Cardiac muscle cell (in vitro differentiated cells and primary cell): ENCODE measurements at places on chromosomes 4 and X. TPM values are rescaled to one million over a fixed set of nuclear protein-coding genes. Genes with fewer than 3 reads are reported as not detected.

GRCh38 chrX:27336466-27337091, 126.6 kb downstream of the PPP4R3C start:
- H3K27me3 ChIP-seq, result no peaks in the 10 kb centered on the region
- H3K4me3 ChIP-seq, result no peak overlapping the region
- H3K27ac ChIP-seq, result no peak overlapping the region
- H3K36me3 ChIP-seq, result no peaks in the 10 kb centered on the region

DNA sequence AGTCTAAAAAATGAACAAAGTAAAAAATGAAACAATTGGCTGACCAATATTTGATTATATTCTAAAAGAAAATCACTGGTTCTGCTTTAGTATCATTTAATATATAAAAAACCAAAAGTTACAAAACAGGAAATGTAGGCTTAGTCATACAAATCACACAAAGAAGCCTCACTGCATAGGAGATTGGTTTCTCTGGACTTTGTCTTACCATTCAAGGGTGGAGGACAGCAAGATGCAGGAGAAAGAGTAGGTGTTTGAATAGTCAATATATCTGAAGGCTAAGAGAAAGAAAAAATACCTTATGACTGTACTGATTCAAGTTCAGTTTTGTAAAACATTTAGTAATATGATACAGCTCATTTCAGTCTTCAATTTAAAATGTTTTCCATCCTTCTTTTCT, 28.6 kb upstream of the TAF9B start:
- no peak overlapping the region for H3K27ac ChIP-seq
- no peaks in the 10 kb centered on the region for H3K4me1 ChIP-seq
- H3K4me3 ChIP-seq, result no peak overlapping the region
- no peak for DNase-seq

DNA sequence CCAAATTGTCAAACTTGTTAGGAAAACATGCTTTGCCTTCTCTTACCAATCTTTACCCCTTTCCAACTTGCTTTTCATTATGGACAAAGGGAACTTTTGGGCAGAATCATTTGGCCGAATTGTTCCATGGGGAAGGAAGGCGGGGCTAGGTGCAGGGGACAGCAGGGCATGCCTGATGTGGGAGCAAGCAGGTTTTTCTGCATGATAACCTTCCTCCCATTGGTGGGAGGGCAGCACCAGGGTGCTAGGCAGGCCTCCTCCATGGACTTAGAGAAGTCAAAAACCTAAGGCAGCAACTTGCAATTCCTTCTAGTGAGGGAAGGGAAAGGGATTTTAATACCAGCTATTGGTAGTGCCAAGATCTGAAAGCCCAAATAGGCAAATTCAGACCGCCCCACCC, 260.5 kb downstream of the MAPK10 start:
- no peak overlapping the region for H3K4me3 ChIP-seq
- H3K27ac ChIP-seq, result no peak overlapping the region
- H3K4me1 ChIP-seq, result no peaks in the 10 kb centered on the region
- DNase-seq, result no peak
- H3K36me3 ChIP-seq, result no peaks in the 10 kb centered on the region

Gene DDIT4L
- 4.0 and 5.0 TPM in 2 replicates for total RNA-seq

GRCh38 chr4:4477391-4477790, 64.5 kb downstream of the STX18 start:
- no peaks in the 10 kb centered on the region for H3K36me3 ChIP-seq
- H3K4me1 ChIP-seq, result no peaks in the 10 kb centered on the region
- H3K27me3 ChIP-seq, result no peaks in the 10 kb centered on the region
- H3K4me3 ChIP-seq, result no peak overlapping the region
- no peak for DNase-seq

DNA sequence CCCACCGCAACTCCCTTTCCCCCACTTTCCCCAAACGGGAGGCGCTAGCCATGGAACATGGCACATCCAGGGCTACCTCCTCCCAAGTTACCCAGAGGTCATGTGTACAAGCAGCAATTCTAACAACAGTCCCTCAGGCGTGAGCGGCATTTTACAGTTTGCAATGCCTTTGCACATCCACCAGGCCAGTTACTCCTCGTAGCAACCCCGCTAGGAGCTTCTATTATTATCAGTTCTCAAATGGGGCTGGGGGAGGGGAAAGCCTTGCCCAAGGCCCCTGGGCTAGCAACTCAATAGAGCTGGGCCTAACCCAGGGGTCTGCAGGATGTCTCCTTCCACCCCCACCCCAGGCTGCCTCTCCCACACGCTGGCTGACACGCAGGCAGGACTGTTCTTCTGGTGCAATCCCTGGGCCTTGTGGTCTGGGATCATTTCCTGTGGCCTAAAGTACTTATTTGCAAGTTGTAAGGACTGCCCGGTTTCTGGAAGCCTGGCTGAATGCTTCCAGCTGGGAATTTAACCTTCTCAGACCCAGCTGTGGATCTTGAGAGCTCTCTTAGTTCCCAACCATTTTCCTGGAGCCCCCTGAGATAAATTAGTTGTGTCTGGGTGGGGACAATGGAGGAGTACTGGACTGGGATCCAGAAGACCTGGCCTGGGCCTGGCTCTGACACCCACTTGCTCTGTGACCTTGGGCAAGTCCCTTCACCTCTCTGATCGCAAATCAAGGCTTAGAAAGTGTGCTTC, 27.7 kb downstream of the PJA1 start:
- no peak for DNase-seq
- H3K4me3 ChIP-seq, result no peak overlapping the region
- no peaks in the 10 kb centered on the region for H3K36me3 ChIP-seq
- H3K4me1 ChIP-seq, result no peaks in the 10 kb centered on the region

Gene UGT2B17
- total RNA-seq, result not detected in 2 replicates

DNA sequence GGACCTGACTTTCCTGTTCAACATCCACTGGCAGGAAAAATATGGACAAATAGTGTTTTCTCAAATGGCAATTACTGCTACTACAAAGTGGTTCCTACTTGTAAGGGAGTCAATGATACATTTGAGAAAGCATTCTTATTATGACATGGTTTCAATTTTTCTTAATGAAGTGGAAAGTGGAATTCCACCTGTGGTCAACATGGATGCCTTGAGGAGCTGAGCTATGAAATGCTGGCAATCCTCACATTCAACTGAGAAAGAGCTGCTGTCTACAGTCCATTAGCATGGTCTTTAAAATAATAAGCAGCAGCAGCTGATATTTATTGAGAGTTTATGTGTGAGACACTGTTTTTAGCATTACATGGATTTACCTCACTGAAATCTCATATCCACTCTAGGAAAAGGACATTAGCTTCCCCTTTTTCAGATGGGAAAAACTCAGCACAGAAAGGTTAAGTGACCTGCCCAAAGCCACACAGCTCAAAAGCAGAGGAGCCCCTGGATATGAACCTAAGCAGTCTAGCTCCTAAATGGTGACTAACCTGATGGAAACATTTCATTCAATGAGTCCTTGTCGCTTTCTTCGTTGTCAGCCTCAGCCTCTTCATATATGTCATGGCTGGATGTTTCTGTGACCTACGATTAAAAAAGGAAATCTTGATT, 29.2 kb downstream of the MAP7D3 start:
- H3K27ac ChIP-seq, result no peak overlapping the region
- H3K4me3 ChIP-seq, result no peak overlapping the region
- no peaks in the 10 kb centered on the region for H3K4me1 ChIP-seq
- H3K36me3 ChIP-seq, result no peaks in the 10 kb centered on the region
- no peak for DNase-seq

DNA sequence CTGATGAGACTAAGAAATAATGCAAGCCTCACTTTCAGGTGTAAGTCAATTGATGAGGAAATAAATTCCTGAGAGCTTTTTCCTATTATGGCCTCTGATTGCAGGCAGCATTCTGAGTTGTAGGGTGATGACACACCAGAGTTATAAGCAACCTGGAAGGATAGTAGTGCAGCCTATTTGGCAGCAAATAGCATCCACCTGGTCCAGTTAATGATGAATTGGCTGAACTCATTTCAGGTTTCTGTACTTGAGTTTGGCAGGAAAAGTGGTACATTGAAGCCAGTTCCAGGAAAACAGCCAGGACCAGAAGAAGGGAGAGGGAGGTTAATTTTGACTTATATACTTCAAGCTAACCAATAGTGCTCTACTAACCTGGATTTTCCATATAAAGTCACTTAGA, 316.8 kb downstream of the NAF1 start:
- H3K27me3 ChIP-seq, result no peaks in the 10 kb centered on the region
- no peak overlapping the region for H3K4me3 ChIP-seq

GRCh38 chrX:68829582-68830418, 979 bp downstream of the EFNB1 start:
- DNase-seq, result peak; percentile 45
- peak overlapping the region; percentile 88 for H3K4me3 ChIP-seq
- H3K27me3 ChIP-seq, result no peaks in the 10 kb centered on the region
- no peaks in the 10 kb centered on the region for H3K4me1 ChIP-seq
- H3K27ac ChIP-seq, result no peak overlapping the region
- no peaks in the 10 kb centered on the region for H3K36me3 ChIP-seq

GRCh38 chr4:182978152-182978827, 61.1 kb upstream of the DCTD start:
- H3K36me3 ChIP-seq, result no peaks in the 10 kb centered on the region
- no peak for DNase-seq
- no peak overlapping the region for H3K4me3 ChIP-seq

Gene MAGED4
- total RNA-seq, result 70.5 and 73.7 TPM in 2 replicates

DNA sequence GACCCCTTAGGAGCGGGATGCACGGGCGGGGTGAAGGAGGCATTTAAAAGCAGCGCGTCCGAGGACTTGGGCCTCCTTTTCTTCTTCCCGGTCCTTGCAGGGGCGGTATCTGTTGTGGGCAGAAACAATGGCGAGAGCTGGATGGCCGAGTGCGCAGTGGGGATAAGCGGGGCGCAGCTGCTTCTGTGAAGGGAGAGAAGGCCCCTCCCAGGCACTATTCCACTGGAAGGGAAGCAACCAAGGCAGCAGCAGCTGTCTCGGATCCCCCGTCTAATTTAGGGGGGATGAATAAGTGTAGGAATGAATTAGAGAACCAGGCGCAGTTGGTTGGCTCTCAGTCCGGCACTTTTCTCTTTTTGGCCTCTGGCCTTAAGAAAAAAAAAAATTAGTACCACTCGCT, 995 bp downstream of the SMARCA5 start:
- H3K4me3 ChIP-seq, result peak overlapping the region; percentile 77
- DNase-seq, result peak; percentile 67
- H3K27ac ChIP-seq, result peak overlapping the region; percentile 94
- peaks cover 16% of the 10 kb centered on the region for H3K36me3 ChIP-seq

Gene TMEM185A
- total RNA-seq, result 55.5 and 107 TPM in 2 replicates

- no peaks in the 10 kb centered on the region for H3K27me3 ChIP-seq
- no peak overlapping the region for H3K4me3 ChIP-seq
- H3K27ac ChIP-seq, result no peak overlapping the region
- DNase-seq, result no peak
Measured at GRCh38 chr4:118396881-118397622, 44.2 kb upstream of the PRSS12 start.

Gene NAP1L5
- 3.0 and 3.2 TPM in 2 replicates for total RNA-seq

DNA sequence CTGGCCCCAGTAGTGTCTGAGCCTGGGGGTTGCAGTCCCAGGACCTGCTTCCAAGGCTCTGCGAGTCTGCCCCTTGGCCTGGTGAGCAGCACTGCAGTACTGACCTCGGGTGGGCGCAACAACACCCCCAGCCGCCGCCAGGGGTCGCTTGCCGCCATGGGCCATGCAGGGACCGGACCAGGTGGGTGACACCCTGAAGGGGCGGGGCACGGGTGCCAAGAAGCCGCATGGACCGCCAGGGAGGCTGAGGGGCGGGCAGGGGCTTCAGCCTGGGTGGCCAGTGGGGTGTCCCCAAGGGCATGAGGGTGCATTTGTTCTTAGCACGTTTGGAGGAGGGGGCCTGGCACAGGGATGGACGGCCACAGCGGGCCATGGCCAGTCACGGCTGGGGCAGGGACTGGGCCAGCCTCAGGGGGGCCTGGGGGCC, 25.0 kb downstream of the TACC3 start:
- no peak overlapping the region for H3K27ac ChIP-seq
- H3K36me3 ChIP-seq, result peaks cover under 1% of the 10 kb centered on the region
- peak; percentile 74 for DNase-seq
- H3K4me1 ChIP-seq, result no peaks in the 10 kb centered on the region
- no peaks in the 10 kb centered on the region for H3K27me3 ChIP-seq

Gene GAGE12F
- not detected in 2 replicates for total RNA-seq
